Activated T-cell treated with anti-CD3 and anti-CD28 coated beads, Interleukin-2, amount 50 U/mL, for 4 hours (primary cell): ENCODE measurements at places on chromosomes 1 and 21.
A peak's percentile ranks its signal among the peaks of the same experiment; 100 is the strongest.

GRCh38 chr21:31326522-31327242 is 17.4 kb downstream of the TIAM1 start:
- peak; percentile 27 for DNase-seq

DNA sequence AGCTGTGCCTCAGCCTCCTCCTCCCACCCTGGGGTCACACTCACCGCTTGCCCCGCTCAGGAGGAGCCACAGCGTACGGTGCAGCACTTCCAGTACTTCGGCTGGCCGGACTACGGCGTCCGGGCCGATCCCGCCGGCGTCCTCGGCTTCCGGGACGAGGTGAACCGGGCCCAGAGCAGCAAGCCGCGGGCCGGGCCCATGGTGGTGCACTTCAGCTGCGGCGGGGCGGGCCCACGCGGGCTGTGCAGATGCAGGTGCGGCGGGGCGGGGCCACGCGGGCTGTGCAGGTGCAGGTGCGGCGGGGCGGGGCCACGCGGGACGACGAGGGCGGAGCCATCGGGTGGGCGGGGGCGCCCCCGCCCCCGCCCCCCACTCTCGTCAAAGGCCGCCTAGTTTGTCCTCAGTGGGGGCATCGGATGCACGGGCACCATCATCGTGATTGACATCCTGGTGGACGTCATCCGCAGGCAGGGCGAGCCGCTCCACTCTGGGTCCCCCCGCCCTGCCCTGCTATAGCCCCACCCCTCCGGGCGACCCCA is 5.5 kb downstream of the RNF223 start:
- peak; percentile 45 for DNase-seq

DNA sequence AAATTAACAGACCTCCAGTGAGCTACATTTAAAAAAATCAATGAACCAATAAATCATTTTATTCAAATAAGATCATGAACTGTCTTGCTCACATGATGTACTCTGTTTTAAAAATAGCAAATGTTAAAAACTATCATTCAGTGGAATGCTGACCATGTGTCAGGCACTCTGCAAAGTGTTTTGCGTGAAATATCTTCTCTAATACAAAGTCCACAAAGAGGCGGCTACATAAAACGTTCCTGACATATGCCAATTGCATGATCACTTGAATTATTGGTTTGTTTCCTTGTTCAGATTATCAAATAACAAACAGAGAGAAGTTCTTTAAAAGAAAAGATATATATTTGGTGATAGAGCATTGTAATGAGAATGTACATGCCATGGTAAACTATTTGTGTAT is 10.7 kb downstream of the FMO2 start:
- no peak for DNase-seq

- peak; percentile 33 for DNase-seq
Observed at GRCh38 chr1:167455786-167456446, 62.4 kb downstream of the CD247 start.

DNA sequence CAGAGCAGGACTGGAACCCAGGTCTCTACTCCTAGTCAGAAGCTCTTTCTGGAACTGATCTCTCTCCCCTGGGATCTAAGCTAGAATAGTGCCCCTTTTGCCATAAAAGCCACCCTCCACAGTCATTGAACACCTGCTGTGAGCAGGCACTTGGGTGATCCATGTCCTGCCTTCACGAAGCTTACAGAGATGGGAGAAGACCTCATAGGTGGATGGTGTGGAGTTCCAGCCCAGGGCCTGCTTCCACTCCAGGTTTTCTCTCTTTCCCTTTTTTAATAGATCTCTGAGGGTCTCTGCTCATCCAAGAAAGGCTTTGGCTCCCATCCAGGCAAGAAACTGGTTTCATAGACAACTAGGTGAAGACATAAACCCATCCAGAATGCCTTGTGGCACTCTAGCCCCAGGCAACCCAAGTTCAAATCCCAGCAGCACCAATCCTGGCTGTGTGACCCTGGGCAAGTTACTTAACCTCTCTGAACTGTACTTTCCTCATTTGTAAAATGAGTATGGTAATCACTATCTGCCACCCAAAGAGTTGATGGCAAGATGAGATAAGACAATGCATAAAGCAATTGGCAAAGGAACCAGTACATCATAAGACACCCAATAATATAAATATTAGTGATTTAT is 46.4 kb upstream of the TMEM51 start:
- no peak for DNase-seq

DNA sequence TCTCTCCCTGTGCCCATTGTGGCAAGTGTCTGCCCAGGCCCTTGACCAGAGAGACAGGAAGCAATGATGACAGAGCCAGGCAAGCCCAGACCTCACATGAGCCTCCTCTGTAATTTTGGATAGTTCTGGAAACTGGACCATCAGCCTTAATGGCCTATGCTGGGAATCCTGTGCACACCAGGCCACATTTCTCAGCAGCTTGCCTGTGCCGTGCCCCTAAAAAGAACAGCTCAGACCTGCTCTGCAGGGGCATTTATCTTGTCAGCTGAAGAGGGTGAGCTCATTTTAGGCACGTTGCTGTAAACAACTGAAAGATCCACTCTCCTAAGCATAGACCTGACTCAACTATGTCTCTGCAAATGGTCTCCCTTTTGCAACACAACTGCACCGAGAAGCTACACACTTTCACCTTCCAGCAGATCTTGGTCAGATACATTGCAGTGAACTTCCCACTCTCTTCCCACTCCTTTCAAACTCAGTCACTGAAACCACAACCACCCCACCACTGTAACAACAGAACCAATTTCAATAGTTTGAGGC is 53.5 kb upstream of the BACH1 start:
- DNase-seq: no peak

DNA sequence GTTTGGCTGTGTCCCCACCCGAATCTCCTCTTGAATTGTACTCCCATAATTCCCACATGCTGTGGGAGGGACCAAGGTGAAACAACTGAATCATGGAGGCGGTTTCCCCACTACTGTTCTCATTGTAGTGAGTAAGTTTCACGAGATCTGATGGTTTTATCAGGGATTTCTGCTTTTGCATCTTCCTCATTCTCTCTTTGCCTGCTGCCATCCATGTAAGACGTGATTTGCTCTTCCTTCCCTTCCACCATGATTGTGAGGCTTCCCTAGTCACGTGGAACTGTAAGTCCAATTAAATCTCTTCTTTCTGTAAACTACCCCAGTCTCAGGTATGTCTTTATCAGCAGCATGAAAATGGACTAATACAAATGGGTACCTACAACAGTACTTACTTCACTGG is 73.5 kb downstream of the PIK3R3 start:
- DNase-seq: no peak

DNA sequence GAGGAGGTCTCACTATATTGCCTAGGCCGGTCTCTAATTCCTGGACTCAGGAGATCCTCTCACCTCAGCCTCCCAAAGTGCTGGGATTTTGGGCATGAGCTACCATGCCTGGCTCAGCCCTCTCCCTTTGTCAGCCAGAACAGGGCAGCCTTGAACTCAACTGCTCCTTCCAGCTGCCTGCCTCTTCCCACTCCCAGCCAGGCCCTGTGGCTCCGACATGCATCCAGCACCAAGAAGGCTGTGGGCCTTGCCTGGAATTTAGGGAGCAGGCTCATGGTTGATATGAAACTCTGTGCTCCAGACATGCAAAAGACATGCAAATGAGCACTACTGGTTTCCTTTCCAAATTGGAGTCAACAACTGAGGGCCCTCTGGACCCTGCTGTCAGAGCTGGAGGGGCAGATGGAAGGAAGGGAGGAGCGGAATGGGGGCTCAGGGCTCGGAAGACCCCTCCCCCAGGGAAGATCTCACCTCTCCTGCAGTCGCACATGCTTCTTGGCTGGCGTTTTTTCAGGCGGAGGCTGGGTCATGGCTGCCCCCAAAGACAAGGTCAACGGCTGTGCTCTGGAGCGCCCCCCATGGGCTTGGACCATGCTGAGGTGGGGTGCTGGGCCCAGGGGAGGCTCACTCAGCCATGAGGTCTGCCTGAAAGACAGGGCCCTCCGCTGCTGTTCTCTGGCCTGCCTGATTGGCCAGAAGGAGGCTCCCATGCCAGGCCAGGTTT is 1.4 kb downstream of the PTPN7 start:
- DNase-seq: no peak

DNA sequence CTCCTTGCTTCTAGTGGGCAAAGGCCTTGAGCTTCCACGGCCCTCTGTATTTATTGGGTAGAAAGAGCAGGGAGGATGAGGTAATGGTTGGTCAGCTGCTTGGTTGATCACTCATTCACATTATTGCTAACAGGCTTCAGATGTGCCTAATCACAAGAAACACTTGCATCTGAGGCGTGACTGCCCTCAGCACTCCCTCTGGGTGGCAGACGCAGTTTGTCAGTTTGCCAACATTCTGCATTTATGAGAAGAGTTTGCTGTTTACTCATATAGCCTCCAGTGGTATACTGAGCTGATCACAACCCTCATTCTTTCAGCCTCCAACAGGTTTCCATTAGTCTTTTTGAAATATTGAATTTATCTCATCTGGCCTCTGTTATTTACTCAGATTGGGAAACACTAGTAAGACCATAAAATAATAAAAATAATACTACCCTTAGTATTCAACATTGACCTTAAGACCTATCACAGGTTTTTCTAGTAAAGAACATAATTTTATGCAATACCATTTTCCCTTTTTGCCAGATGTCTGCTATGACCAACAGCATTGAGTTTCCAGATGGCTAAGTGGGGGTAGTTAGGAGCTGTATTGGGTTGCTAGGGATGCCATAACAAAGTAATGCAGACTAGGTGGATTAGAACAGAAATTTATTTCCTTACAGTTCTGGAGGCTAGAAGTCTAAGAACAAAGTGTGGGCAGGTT is 53.3 kb downstream of the PTGFR start:
- no peak for DNase-seq

DNA sequence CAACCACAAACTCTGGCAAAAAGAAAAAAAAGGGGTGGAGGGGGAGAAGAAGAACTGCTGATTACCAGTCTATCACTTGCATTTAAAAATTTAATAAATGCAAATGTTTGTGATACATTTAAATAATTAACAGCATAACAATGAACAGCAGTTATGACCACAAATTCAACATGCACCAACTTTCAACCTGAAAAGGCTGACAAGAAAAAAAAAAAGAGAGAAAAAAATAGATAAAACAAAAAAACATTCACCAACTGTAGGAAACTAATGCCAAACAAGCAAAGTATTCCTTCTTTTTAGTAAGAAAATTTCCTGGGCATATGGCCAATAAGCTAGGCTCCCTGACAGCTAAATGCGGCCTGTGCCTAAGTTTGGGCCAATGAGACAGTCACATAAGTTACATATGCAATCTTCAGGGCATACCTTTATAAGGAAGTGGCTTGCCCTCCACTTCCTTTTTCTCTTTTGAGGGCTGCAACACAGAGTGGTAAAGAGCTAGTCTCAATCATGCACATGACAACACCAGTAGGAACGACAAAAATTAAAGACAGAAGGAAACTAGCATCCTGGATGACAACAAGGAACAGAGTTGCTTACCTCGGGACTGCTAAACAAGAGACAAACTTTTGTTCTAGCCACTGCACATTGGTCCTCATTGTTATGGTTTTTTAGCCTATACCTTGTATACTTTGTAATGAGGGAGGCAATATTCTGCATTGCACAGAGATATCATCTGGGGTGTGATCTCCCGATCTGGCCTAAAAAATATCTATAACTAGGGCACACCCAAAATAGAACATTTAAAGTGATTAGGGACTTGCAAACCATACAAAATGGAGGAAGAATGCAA is 24.2 kb upstream of the PHTF1 start:
- DNase-seq: peak; percentile 11

DNA sequence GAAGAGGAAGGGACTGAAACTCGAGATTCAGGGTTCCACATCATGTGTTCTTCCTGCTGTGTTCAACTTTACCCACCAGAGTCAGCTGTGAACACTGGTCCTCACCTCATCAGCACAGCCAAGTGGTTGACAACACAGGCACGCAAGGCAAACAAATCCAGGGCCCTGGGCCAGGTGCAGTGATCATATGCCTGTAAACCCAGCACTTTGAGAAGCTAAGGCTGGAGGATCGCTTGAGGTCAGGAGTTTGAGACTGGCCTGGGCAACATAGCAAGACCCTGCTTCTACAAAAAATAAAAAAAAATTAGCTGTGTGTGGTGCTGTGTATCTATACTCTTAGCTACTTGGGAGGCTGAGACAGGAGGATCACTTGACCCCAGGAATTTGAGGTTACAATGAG is 8.4 kb upstream of the XKR8 start:
- no peak for DNase-seq

DNA sequence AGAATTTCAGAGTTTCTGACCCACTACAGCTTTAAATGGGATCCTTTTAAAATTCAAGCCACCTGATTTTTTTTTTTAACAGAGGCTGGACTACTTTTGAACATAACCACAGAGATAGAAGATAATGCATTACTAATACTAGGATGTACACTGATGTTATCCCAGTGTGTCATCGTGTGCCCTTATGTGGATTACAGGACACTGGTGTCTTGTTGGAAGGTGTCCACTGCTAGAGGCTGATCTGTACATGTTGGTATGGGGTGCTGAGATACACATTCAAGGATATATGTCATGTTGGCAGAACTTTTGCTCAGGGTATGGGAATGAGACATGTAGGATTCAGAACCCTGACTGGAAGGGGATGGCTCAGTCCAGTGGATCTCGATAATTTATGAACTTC is 56.3 kb downstream of the INAVA start:
- no peak for DNase-seq

- DNase-seq: no peak
Observed at GRCh38 chr1:109584766-109585165, 34.6 kb downstream of the GNAT2 start.
